T-cell (primary cell): ENCODE measurements at places on chromosomes 5 and 9. TPM values are rescaled to one million over a fixed set of nuclear protein-coding genes. Genes with fewer than 3 reads are reported as not detected.

The PRLR gene
- total RNA-seq = 0.23 TPM

- H3K4me1 ChIP-seq = no peaks in the 10 kb centered on the region
- H3K27ac ChIP-seq = no peak overlapping the region
- H3K36me3 ChIP-seq = no peaks in the 10 kb centered on the region
- H3K4me3 ChIP-seq = no peak overlapping the region
- DNase-seq = no peak
- H3K27me3 ChIP-seq = no peaks in the 10 kb centered on the region
Observed at GRCh38 chr5:147190331-147190730, 44.5 kb upstream of the STK32A start.

The STK32A gene
- total RNA-seq = not detected

GRCh38 chr9:123548741-123549545 is 192.9 kb downstream of the CRB2 start:
- no peaks in the 10 kb centered on the region for H3K36me3 ChIP-seq
- no peak for DNase-seq
- H3K4me3 ChIP-seq = no peak overlapping the region
- no peak overlapping the region for H3K27ac ChIP-seq

DNA sequence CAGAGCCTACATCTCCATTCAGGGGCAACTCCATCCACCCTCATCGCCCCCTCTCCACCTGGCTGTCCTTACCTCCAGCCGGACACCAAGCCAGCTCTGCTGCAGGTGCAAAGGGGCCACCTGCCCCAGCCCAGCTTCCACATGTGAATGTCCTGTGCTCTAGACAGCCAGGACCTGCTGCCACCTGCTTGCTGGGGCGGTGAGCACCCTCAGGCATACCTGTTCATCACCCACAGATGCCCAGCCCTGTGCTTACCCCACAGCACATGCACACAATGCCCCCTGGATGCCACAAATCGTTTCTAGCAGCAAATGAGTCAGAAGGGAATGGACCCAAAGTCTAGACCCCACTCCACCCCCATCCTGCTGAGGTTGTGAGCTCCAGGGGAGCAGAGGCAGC is 13.3 kb upstream of the NKD2 start:
- H3K36me3 ChIP-seq = no peaks in the 10 kb centered on the region
- no peak overlapping the region for H3K4me3 ChIP-seq
- H3K27me3 ChIP-seq = peaks cover 59% of the 10 kb centered on the region
- no peak overlapping the region for H3K27ac ChIP-seq
- peaks cover 6% of the 10 kb centered on the region for H3K4me1 ChIP-seq

DNA sequence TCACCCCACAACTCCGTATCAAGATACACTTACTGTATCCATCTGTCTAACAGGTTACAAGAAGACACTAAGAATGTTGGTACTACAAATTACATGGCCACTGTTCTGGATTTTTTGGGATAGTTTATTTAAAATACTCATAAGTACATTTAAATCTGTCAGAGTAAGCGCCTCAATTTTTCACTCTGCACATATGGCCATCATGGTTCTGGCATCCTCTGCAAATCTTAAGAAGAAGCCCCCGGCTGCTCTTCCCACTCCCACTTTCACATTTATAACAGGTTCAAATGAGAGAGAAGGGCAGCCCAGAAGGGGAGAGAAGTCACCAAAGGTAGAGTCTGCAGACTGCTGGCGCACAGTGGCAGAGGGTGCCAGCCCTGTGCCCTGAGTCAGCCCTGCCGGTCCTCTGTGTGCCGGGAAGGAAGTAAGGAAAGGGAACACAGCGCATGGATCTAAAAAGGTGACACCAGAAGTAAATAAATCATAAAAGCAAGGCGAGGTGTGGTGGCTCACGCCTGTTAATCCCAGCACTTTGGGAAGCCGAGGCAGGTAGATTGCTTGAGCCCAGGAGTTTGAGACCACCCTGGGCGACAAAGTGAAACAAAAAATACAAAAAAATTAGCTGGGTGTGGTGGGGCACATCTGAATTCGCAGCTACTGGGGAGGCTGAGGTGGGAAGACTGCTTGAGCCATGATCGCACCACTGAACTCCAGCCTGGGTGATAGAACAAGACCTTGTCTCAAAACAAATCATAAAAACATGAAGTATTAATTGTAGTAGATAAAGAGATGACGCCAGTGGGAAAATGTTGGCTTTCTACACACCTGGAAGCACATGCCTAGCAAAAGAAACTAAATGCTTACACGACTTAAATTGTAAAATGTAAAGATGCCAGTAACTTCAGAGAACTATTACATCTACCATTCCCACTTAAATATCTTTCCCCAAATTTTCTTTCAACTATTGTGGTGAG is 30.0 kb downstream of the RNF130 start:
- H3K36me3 ChIP-seq = no peaks in the 10 kb centered on the region
- H3K27ac ChIP-seq = no peak overlapping the region
- H3K27me3 ChIP-seq = no peaks in the 10 kb centered on the region
- H3K4me1 ChIP-seq = no peaks in the 10 kb centered on the region
- H3K4me3 ChIP-seq = no peak overlapping the region
- DNase-seq = no peak

GRCh38 chr9:136693490-136694162 is 6.4 kb upstream of the AGPAT2 start:
- H3K4me3 ChIP-seq = no peak overlapping the region
- no peaks in the 10 kb centered on the region for H3K36me3 ChIP-seq
- DNase-seq = no peak
- H3K27ac ChIP-seq = no peak overlapping the region
- H3K4me1 ChIP-seq = peaks cover 9% of the 10 kb centered on the region

The IRX4 gene
- total RNA-seq = not detected
